ENCODE measurements at places on chromosomes 4 and X.
A peak's percentile ranks its signal among the peaks of the same experiment; 100 is the strongest.

DNA sequence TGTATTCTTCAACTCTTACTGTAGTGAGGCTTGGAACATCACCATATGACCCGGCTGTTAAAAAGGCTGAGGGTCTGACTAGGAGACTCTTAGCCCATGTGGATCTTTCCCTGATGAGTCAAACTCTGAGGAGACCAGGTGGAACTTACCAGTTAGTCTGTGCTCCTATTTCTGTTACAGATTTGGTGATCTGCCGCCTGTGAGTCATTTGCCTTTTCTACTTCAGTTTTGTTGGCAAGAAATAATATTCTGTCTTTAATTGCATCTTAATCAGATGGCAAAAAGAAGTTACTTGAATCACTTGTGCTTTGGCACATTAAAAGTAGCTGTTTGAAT lies 48.4 kb downstream of the MTM1 start:
- no peak for DNase-seq

GRCh38 chr4:1996866-1997611 lies 11.7 kb downstream of the NELFA start:
- no peak for DNase-seq

GRCh38 chrX:71105628-71106027 lies 912 bp downstream of the CXorf65 start:
- DNase-seq: no peak

DNA sequence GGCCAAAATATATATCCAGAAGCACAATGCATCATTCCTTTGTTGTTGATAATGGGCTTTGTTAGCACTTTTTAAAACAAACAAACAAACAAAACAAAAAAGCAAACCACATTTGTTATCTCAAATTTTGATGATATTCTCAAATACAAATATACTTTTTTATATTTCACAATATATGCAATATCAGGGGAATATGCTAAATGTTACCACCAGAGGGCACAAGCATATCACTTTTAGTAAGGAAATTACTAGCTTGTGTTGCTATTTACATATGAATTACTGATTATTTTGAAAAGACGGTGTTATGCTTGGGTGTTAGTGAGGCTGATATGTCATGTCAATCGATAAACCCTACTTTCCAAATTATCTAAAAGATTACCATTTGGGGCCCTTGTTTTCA lies 29.1 kb downstream of the RIPPLY1 start:
- DNase-seq: no peak

DNA sequence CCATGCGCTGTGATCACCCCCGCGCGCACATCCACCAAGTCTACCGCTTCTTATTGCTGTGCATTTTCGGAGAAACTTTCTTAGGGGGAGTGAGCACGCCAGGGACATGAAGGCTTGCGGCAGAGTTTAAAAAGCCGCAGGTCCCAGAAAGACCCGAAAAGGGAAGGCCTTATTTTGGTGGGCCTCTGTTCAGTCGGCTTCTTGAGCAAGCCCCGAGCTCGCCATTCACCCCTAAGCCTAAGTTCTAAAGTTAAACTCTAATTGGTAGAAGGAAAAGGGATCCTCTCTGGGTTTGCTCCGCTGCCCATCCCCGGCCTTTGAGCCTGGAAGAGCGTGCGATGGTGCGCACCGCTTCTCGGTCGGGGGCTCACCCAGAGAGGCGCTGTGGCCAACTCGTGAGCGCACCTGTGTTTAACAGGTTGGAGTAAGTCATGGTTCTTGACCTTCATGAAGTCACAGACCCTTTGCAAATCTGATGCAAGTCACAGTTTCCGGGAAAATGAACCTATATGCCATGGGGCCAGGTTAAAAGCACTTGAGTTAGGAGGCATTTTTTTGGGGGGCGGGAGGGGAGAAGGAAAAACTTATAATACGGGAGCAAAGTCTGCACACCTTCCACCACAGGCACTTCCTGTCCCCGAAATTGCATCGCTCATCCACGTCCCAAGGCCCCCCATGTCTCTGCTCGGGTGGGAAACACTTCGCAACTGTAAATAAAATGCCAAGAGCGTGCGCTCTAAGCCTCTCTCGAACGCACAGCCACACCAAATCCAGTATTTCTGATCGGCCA lies 1.9 kb downstream of the PHOX2B start:
- no peak for DNase-seq

- DNase-seq: peak; percentile 7
Measured at GRCh38 chrX:14032406-14032805, 2.7 kb upstream of the GEMIN8 start.

- DNase-seq: no peak
Measured at GRCh38 chrX:78130396-78130795, 9.1 kb downstream of the TAF9B start.

- no peak for DNase-seq
Measured at GRCh38 chr4:997375-998071, 4.3 kb upstream of the SLC26A1 start.

GRCh38 chrX:53494436-53494835 lies 60.3 kb upstream of the HSD17B10 start:
- no peak for DNase-seq

DNA sequence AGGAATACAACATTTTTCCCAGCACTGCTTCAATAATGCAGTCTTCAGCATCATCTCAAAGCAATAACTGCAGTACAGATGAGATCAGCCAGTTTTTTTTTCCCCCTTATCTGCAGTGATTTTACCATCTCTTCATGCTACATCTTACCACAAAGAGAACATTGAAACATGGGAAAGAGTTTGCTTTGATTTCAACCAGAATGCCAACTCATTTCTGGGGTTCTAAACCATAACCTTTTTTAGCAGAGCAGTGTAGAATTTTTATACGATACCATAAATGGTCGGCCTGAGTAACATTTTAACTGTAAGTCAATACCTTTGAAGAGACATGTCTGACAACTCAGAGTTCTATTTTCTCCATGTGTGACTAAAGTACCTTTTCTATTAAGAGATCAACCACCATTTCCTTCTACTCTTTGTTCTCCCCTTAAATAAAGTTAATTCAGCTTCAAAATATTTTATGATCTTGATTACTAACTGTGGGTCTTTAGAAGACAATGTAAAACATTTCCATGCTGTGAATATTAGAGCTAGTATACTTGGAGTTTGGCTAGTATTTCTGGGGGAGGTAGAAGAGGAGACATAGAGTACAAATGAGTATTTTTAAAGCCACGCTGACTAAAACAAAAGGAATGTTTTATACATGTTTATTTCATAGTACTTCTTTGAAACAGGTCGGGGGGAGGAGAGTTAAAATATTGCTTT lies 69.1 kb downstream of the TET2 start:
- DNase-seq: no peak

GRCh38 chr4:7281691-7282665 lies 89.6 kb downstream of the SORCS2 start:
- no peak for DNase-seq

GRCh38 chr4:3704669-3705068 lies 61.5 kb upstream of the ADRA2C start:
- DNase-seq: no peak

- DNase-seq: no peak
Measured at GRCh38 chrX:107562482-107562881, 65.8 kb upstream of the PRPS1 start.

DNA sequence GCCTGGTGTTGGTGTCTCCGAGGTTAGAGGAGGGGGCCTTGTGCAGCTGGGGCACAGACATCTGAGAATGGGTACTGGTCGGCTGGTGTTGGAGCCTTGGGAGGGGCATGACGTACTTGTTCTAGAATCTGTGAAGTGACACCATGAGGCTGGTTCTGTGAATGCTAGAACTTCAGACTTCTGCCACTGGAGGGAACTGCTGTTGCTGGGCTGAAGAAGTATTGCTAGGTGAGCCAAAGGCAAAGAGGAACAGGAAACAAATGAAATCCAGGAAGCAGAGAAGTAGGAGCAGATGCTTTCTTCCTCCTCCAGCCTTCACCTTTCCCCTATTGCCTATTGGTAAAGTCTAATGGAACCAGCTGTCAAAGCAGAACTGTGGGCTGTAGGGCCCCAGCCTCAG lies 120.9 kb upstream of the DDIT4L start:
- DNase-seq: no peak

DNA sequence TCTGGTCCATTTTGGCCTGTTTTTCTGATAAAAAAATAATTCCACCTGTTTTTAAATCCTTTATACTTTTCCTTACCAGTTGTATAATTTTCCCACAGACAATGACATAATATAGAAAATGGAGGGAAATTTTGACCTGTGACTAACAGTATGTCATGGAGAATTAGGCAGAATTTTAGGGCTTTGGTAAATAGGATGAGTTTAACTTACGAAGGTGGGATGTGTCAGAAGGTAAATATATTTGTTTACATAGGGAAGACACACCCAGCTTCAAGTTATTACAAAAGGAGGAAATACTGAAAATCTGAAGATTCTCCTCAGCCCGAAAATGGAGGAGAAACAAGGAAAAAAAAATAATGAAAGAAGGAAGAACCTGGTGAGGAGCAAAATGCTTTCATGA lies 64.6 kb upstream of the PPP3CA start:
- no peak for DNase-seq

DNA sequence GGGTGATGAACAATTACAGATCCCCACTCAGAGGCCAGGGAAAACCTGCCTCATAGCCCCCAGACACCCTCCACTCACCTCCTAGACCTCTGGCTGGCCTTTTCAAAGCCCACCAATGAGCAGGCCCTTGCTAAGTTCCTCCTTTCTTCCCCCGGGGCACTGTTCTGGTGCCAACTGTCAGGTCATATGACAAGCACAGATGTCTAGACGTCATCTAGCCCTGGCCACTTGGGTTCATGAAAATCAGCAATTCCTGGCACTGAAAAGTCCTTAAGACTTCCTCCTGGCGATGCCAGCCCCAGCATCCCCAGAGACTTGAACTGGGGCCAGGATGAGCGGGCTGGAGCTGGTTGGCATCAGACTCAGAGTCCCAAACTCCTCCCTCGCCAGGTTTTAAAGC lies 115.6 kb upstream of the NALF2 start:
- no peak for DNase-seq

GRCh38 chr4:153099391-153100140 lies 104.7 kb upstream of the TRIM2 start:
- no peak for DNase-seq

DNA sequence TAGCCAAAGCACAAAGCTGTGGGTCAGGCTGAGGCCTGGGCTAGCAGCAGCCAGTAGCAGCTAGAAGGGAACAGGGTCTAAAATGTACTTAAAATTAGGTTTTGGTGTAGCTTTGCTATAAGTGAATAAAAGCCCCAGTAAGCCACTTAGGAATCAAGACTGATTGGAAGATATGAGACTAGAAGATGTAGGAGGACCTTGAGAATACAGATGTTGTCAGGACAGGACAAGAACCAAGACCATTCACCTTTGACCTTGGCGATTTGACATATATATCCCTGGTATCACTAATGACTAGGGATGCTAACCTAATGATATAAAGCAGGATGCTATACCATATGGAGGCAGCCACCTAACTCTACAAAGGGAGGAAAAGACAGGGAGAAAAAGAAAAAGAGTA lies 238.1 kb downstream of the FBXO8 start:
- no peak for DNase-seq

DNA sequence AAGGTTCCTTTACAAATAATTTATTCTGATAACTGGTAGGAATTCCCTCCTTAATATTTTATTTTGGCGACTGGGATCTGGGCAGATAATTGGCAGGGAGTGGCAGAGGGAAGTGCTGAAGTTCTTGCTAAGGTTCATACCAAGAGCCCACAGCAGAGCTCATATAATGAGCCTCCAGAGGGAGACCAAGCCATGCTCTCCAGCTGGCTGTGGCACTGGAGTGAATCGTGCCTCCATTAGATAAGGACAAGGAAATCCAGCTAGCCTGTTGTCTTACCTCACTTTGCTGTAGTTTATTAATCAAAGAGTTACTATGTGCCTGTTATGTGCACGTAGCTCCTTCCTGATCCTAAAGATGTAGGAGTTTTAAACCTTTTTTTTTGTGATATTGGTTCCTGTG lies 1.3 kb downstream of the ASB12 start:
- no peak for DNase-seq

DNA sequence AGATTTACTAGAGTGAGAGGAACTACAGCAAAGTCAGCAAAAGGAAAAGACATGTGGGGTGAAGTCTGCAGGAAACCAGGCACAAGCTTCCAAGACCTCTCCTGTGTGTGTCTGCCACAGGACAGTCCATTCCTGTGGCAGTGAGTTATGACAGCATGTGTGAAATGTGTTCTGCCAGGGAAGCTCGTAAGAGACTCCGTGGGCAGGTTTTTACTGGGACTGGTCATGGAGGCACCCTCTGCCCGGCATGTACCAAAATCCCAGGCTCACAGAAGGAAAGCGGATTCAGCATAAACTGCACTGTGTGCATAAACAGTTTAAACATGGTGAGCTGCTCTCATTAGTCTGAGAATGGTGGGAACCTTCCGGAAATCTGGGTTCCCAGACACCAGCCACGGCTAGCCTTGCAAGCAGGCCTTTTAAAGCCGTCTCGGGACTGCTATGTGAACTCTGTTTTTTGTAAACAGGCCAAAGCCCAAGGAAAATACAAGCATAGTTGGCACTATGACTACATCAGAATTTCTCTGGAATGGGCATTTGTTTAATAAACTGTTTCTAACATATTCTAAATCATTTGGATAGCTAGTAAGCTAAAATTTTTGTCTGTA lies 288.5 kb downstream of the TENM3 start:
- DNase-seq: no peak

GRCh38 chr4:7971881-7972500 lies 32.3 kb upstream of the AFAP1 start:
- DNase-seq: no peak

- DNase-seq: no peak
Measured at GRCh38 chr4:182225257-182225852, 17.8 kb upstream of the TENM3 start.

- DNase-seq: no peak
Measured at GRCh38 chr4:76641758-76642157, 206.7 kb downstream of the SHROOM3 start.

DNA sequence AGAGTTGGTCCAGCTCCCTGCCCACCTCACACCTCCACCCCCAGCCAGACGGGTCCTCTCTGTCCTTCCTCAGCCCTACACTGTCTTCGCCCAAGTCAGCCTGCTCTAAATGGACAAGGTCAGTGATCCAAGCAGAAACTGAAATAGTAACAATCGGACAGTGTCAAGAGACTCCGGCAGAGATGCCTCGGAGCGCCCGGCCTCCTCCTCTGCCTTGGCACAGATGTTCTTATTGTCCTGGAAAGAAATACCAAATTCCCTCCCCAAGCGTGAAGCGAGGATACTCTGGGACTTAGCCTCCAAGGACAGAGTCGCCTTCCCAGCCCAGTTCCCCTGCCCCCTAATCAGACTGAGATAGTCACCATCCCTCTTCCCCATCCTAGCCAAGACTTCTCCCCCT lies 28.5 kb downstream of the UTP14A start:
- no peak for DNase-seq

DNA sequence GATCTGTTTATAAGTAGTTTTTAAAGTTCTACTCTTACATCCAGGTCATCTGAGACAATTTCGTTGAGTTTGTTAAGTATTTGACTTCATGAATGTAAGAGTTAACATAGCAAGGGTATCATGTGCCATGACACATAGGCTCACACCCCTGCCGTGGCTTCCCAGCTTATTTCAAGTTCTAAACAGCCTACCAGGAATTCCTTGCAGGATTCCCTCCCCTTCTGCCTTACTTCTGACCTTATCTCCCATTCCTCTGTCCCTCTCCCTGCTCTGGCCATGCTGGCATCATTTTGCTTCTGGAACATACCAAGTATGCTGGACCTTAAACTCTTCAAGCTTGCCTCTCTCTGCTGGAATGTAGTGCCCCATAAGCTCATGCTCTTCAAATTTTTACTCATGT lies 369.9 kb upstream of the PCDH7 start:
- no peak for DNase-seq

- peak; percentile 34 for DNase-seq
Measured at GRCh38 chrX:100685284-100685996, 41.4 kb downstream of the SRPX2 start.

Measured in activated CD4-positive, CD25-positive, alpha-beta regulatory T cell (primary cell).